Gastroesophageal sphincter (tissue), 4 donors: ENCODE measurements at places on chromosomes 5 and 9. TPM values are rescaled to one million over a fixed set of nuclear protein-coding genes. Genes with fewer than 3 reads are reported as not detected.

Gene CDH6
- total RNA-seq, result 6.9 TPM

Gene OR1J2
- not detected for total RNA-seq

Gene SLC4A9
- total RNA-seq, result not detected

Gene CEL
- 0.35 TPM for total RNA-seq

Gene CENPK
- 0.45 TPM for total RNA-seq

Gene TMEFF1
- 0.10 TPM for total RNA-seq

Gene CCL27
- not detected for total RNA-seq

Gene GABBR2
- 0.25 TPM for total RNA-seq

Gene SLC6A19
- total RNA-seq, result not detected

Gene ZNF462
- 27.3 TPM for total RNA-seq

Gene OTULINL
- 1.4 TPM for total RNA-seq

Gene ARID3C
- not detected for total RNA-seq

Gene FBP2
- not detected for total RNA-seq

Gene C8G
- total RNA-seq, result not detected

Gene OTP
- not detected for total RNA-seq

Gene RELL2
- 3.2 TPM for total RNA-seq

Gene PDLIM4
- 75.0 TPM for total RNA-seq

Gene MAMDC4
- total RNA-seq, result 1.9 TPM

Gene SNCB
- total RNA-seq, result not detected

Gene NTRK2
- 8.5 TPM for total RNA-seq

Gene UGT3A1
- total RNA-seq, result not detected

Gene PTCH1
- total RNA-seq, result 12.5 TPM

Gene SEMA5A
- total RNA-seq, result 3.9 TPM

Gene EQTN
- total RNA-seq, result not detected

Gene SH3RF2
- 1.0 TPM for total RNA-seq

Gene PCSK1
- total RNA-seq, result 0.92 TPM

Gene DEPDC1B
- total RNA-seq, result not detected

Gene PCDHGC4
- 1.2 TPM for total RNA-seq

Gene MEGF10
- 0.27 TPM for total RNA-seq

Gene ELOVL7
- 5.1 TPM for total RNA-seq

Gene ENTPD2
- total RNA-seq, result not detected

Gene FBP1
- total RNA-seq, result not detected

Gene TRIM36
- 3.9 TPM for total RNA-seq

Gene SLC31A2
- total RNA-seq, result 6.7 TPM

Gene LHX6
- 13.0 TPM for total RNA-seq

Gene CYSRT1
- total RNA-seq, result not detected

Gene PCDHB2
- total RNA-seq, result 1.4 TPM

Gene SPINK13
- not detected for total RNA-seq

Gene ATG12
- total RNA-seq, result 55.7 TPM

Gene HSPB3
- total RNA-seq, result 58.1 TPM

Gene PCDHB3
- 2.3 TPM for total RNA-seq

Gene NFIB
- total RNA-seq, result 63.4 TPM

Gene PRLR
- total RNA-seq, result 1.4 TPM

Gene ISOC1
- total RNA-seq, result 31.2 TPM

Gene IRX2
- total RNA-seq, result not detected

Gene SPATA31C1
- total RNA-seq, result not detected

Gene CER1
- total RNA-seq, result not detected

Gene KCNV2
- total RNA-seq, result not detected

Gene TMEM252
- not detected for total RNA-seq

Gene TSLP
- total RNA-seq, result 3.6 TPM

Gene DAB2
- total RNA-seq, result 30.8 TPM
